ENCODE measurements at places on chromosomes 2 and 18.

GRCh38 chr2:146124741-146125140, 1604.8 kb upstream of the ZEB2 start:
- no peak for DNase-seq

- DNase-seq, result no peak
Measured at GRCh38 chr2:55961318-55961911, 37.8 kb upstream of the EFEMP1 start.

DNA sequence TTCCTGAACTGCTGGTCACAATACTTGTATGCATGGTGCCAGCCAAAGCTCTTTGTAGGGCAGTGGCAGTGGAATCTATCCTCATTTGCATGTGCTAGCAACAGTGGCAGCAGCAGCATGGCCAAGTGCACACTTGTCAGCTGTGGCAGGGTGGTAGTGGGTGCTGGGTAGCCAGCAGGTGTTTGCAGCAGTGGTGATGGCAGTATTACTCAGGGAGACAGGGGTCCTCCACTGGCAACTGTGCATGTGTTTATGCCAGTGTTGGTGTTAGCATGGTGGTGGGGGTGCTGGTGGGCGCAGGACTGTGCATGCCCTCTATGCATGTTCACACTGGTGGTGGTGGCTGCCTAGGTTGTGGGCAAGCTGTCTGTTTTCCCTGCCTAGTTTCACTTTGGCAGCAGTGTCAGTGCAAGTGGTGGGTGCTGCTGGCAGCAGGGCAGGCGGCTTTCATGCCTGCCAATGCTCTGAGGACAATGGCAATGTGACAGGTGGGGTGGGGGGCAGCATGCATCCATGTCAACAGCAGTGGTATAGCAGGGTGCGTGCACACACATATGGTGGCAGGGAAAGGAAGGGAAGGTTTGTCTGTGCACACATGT, 41.2 kb downstream of the GALNT13 start:
- no peak for DNase-seq

GRCh38 chr2:46381871-46382270, 84.7 kb downstream of the EPAS1 start:
- no peak for DNase-seq

DNA sequence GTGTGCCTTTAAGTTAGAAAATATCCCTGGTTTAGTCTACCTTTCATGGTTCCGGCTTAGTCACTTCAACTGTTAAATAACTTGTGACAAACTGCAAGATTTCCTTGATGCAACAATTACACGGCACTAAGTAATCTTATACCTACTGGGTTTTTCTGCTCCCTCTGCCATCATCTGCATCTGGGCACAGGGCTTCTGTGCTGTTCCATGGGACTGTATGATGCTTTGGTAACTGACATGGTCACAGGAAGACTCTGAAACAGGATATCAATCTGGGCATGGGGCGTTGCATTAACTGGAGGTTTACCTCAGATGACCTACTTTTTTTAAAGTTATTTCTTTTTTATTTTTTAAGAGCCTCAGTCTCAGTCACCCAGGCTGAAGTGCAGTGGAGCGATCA, 365.4 kb downstream of the SS18 start:
- DNase-seq, result no peak

- DNase-seq, result no peak
Measured at GRCh38 chr2:149747456-149747855, 159.9 kb upstream of the MMADHC start.

GRCh38 chr2:233025706-233026105, 6.8 kb upstream of the NEU2 start:
- no peak for DNase-seq

GRCh38 chr2:26001743-26002351, 19.6 kb upstream of the KIF3C start:
- DNase-seq, result no peak

- DNase-seq, result peak; percentile 22
Measured at GRCh38 chr2:161223139-161223732, 63.0 kb downstream of the TANK start.

GRCh38 chr2:181431674-181432073, 25.5 kb upstream of the ITGA4 start:
- no peak for DNase-seq

GRCh38 chr2:128585706-128586105, 267.0 kb upstream of the HS6ST1 start:
- no peak for DNase-seq

DNA sequence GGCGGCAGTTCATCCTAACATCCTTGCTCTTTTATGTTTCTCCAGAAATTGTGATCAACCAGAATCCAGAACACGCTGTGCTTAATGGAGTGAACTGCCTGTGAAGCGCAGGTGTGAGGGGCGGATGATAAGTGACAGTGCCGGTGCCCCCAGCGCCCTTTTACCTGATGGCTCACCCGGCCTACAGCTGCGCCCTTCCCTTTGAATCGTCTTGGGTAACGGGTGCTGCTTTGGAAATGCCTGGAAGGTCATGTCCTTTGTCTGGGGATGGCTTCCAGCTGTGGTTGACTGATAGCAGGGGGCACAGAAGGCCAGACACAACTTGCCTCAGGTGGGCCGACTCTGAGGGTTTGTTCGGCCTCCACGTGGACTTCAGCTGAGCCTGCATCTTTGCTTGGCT, 119.4 kb downstream of the LPIN1 start:
- DNase-seq, result no peak

DNA sequence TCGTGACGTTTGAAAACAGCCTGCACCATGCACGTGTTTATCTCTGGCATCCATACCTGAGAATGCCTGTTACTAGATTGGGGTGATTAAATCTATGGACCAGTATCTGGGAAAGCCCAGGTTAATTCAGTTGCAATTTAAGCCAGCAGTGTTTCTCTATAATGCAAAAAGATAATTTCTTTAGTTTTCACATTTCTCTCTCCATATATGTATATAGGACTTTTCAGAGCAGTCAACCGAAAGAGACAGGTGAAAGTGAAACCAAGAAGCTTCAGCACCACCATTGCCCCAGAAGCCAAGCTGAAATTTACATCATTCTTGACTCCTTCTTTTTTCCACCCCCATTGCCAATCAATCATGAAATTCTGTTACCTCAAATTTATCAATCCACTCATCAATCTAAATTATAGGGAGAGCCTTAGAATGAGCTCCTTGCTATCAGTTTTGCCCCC, 2.7 kb upstream of the LRP2 start:
- peak; percentile 7 for DNase-seq

DNA sequence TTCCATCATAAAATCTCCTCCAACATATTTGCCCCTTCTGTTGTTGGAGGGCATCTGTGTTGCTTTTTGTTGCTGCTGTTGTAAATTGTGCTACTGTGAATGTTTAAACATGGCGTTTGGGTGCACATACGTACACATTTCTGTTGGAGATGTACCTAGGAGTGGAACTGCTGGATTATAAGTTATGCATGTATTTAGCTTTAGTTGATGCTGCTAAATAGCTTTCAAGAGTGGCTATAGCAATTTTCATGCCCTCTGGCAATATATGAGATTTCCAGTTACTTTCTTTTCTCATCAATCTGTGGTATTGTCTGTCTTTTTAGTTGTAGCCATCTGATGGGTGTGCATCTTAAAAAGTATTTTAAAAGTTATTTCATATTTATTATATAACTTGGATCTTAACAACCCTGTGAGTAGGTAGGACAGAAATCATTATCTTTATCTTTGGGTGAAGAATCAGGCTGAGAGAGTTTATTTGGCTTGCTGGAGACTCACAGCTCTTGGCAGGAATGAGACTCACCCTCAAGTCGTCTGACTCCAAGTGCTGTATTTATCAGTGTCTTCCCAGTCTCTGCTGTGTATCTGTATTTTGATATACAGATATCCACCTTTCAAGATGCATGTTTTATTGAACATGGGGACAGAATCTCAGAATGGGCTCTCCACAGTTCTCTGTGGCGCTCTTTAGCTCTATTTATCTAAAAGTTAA, 16.9 kb downstream of the ZNF236 start:
- DNase-seq, result no peak

DNA sequence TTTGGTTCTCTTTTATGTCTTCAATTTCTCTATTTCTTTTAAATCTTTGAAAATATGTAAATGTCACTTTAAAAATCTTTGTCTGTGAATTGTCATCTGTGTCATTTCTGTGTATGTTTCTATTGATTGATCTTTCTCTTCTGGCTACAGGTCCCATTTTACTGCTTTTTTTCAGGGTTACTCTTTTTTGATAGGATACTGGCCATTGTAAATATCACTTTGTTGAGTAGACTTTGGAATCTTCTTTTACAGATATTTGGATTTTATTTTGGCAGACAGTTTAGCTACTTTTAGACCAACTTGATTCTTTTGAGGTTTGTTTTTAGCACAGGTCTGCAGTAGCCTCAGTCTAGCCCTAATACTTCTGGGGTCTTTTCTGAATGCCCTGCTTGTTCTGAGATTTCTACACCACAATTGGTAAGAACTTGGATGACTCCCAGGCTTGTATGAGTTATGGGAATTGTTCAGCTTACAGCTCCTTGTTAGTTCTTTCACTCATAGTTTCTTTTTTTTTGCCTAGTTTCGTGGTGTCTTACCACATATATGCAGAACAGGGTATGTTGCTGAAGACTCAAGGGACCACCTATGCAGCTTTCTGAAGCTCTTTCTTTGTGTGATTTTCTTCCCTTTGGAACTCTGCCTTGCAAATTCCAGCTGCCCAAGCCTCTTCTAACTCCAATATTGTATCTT, 122.2 kb downstream of the QPCT start:
- no peak for DNase-seq

DNA sequence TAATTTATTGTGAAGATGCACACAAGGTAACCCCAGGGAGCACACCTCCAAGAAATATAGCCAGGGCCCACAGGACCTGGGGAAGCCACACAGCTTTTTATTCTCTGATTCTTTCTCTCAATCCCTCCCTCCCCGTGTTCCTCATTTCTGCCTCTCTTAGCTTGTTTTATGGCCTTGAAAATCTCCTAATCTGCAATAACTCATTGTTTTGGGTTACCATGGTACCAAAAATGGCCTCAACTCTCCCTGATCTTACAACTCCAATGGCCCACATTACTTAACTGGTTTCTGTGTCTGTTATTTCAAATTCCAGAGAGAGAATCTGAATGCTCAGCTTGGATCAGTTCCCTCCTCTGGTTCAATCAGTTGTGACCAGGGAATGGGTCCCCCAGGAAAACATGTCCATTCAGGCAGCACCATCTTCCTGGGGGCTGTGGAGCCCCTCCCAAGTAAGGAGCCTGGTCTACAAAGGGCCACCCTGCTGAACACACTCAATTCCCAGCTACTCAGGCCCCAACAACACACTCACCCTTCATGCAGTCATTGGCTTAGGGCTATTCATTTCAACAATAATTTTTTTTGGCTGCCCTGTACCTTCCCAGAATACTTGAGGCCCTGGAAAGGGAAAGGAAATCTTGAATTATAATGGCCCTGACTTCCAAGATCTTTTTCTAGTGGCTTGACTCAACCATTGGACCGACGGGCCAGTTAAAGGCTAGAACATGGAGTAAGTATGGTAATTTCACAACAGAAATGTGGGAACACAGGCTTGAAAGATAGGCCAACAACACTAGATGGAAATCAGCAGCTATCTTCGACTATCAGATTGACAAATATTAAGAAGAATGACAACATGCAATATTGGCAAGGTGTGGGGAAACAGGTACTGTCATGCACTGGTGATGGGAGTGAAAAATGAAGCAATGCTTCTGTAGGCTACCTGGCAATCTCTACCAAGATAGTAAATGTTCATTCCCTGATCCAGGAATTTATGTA, 41.6 kb upstream of the ST3GAL5 start:
- DNase-seq, result no peak

- DNase-seq, result no peak
Measured at GRCh38 chr2:52220393-52220792, 1188.5 kb upstream of the NRXN1 start.

DNA sequence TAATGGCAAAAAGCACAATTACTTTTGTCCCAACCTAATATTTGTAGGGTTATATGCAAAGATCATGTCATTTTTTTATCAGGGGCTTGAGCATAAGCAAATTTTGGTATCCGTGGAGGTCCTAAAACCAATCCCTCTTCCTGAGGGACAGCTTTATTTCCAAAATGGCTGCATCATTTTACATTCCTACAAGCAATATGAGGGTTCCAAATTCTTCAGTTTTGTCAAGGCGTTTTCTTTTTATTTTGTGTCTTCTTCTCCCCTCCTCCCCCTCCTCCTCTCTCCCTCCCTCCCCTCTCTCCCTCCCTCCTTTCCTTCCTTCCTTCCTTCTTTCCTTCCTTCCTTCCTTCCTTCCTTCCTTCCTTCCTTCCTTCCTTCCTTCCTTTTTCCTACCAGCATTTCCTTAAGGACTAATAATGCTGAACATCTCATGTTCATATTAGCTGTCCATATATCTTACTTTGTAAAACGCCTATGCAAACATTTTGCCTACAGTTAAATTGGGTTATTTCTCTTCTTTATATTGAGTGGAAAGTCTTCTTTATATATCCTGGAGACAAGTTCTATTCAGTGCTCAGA, 881.8 kb downstream of the DCDC2C start:
- no peak for DNase-seq

GRCh38 chr2:232658217-232658785, 24.9 kb downstream of the EFHD1 start:
- no peak for DNase-seq

- peak; percentile 29 for DNase-seq
Measured at GRCh38 chr2:56077359-56077915, 106.4 kb upstream of the CCDC85A start.

GRCh38 chr18:49778826-49779465, 34.4 kb downstream of the ACAA2 start:
- no peak for DNase-seq

DNA sequence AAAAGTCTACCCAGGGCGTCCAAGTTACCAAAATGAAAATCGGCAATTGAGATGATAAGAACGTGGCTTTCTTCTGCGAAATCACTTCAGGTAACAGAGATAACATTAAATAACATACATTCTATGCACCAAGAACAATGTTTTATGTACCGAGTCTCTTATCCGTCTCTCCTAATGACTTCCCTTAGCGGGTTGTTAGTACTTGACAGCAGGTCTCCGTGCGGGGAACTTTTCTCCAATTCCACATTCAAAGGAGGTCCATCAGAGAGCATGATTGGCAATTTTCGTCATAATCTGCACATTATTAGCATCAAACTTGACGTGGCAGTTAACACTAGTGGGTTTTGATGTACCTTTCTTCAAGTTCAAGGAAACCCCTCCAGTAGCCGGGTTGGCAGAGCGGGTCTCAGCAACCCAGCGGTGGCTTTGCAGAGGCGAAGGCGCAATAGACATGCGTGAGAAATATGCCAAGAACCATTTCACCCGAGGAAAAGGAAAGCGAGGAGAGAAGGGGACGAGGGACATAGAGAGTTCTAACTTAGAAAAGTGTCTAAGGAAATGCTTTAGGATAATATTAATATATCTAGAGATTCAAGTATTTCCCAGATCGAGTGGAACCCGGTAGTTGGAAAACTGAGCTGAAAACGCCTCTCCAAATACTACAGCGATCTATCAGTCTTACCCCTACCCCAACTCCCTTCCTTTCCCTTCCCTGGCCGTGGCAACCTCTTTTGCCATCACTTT, 5.0 kb downstream of the EVX2 start:
- no peak for DNase-seq

- no peak for DNase-seq
Measured at GRCh38 chr2:29106256-29106655, 9.0 kb upstream of the CLIP4 start.

- DNase-seq, result no peak
Measured at GRCh38 chr2:170218456-170218855, 40.5 kb downstream of the MYO3B start.

GRCh38 chr18:40431071-40431985, 1523.7 kb upstream of the PIK3C3 start:
- DNase-seq, result no peak
